Endothelial cell (in vitro differentiated cells): ENCODE measurements at places on chromosomes 2 and 18. TPM values are rescaled to one million over a fixed set of nuclear protein-coding genes. Genes with fewer than 3 reads are reported as not detected.

Gene ANO7
- total RNA-seq = 16.1 TPM

Gene SCN3A
- total RNA-seq = 0.38 TPM

Gene WIPF1
- total RNA-seq = 62.8 TPM

Gene IFT172
- 32.2 TPM for total RNA-seq

Gene TNFAIP6
- not detected for total RNA-seq

Gene DOCK10
- 7.6 TPM for total RNA-seq

Gene FBXO36
- total RNA-seq = 3.6 TPM

Gene PDK1
- total RNA-seq = 16.4 TPM

Gene CBLN2
- not detected for total RNA-seq
